NCI-H2107 (cell line): ENCODE measurements at places on chromosomes 7 and 10.

- no peak for DNase-seq
These were observed 98.6 kb downstream of the NKX6-2 start for GRCh38 chr10:132687181-132687892.

DNA sequence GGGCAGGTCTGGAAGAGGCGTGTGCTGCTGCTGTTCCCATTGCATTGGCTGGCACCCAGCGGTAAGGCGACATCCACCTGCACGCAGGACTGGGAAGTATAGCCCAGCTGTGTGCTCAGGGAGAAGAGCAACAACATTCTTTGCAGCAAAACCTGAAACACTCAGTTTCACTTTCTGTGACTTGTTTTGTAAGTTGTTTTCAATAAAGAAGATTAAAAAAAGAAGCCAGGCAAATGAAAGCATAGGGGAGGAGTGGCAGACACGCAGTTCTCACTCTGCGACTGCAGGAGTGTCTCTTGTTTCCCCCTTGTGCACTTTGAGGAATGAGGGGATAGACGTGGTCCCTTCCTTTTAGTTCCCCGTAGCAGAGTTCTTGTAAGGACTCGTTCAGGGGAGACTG lies 5.8 kb downstream of the FBH1 start:
- no peak for DNase-seq

GRCh38 chr10:3095373-3096139 lies 28.2 kb downstream of the PFKP start:
- DNase-seq: no peak

- DNase-seq: no peak
These were observed 456.2 kb upstream of the NRP1 start for GRCh38 chr10:33790521-33791271.

GRCh38 chr7:144941127-144941526 lies 105.3 kb upstream of the TPK1 start:
- DNase-seq: no peak
